ENCODE measurements at places on chromosomes 12 and 14.

DNA sequence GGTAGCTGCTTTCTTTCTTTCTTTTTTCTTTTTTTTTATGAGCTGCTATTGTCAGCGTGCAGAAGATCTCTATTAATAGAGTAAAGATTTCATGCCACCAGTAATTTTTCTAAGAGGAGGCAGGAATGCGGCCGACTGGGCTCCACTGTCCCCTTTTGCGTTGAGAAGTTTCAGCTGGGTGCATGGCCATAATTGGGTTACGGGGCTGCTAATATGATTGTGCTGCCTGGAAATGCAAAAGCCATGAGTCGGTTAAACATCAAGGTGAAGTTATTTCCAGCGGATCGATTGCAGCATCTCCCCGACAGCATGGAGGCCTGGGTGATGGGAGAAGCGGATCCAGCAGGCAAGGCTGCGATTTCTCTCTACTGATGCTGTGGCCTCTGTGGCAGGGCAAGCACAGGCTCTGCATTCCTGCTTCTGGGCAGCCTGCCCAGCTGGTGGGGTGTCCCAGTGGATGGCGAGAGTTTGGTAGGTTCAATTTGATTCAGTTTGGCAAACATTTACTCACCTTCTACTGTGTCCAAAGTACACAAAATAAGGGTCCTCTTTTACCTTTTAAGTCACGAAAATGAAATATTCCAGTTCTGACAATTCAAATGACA lies 54.4 kb upstream of the PRMT8 start:
- DNase-seq: no peak

- DNase-seq: no peak
Observed at GRCh38 chr12:62848418-62848817, 86.5 kb downstream of the PPM1H start.

DNA sequence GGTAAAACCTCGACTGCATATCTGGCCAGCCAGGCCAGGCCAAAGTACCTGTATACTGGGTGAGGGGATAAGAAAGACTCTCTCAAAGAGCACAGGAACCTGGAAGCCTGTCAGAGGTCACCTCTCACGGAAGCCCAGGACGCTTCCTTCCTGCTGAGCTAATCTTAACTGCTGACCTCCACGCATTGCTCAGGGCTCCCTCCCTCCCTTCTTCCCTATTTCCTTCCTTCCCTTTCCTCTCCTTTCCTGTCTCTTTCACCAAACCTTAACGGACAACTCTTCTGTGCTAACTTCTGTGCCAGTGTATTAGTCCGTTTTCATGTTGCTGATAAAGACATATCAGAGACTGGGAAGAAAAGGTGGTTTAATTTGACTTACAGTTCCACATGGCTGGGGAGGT lies 14.8 kb upstream of the RNASE10 start:
- no peak for DNase-seq

DNA sequence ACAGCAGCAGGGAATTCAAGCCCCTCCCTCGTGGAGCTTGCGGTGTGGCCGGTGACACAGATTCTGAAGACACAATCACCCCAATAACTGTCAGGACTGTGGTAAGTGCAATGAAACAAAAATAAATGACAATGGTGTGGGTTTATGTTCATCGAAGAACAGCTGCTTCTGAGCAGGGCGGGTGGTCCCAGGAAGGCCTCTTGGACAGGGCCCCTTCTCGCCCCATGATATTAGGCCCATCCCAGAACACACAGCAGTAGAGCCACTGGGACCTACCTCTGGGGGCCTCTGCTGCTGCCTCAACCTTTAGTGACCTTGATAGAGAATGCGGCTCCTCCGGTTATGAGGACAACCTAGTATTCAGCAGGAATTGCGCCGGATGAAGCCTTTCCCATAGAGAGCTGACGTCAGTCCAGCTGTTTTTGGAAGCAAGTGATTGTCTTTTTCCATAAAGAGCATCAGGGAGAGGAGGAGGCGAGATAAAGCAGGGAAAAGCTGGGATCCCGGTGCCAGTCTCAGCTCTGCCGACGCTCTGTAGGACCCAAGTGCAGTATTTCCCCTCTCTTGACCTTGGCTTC lies 84.1 kb upstream of the BCL11B start:
- DNase-seq: no peak

DNA sequence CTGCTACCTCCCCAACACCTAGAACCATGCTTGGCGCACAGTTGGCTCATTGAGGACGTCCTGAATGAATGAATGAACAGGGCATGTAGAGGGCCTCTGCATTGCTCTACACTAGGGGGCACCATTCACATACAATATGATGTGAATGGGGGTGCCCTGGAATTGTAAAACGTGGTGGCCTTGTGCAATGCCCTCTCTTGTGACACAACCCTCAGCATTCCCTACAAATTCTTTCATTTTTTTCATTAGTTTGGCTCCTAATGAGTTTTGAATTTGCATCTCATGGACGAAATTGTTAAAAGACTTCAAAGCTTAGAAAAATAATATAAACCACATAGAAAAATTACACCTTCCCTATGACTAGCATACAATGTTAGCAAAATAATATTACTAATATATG lies 2.3 kb upstream of the DIO2 start:
- DNase-seq: no peak

- peak; percentile 25 for DNase-seq
Observed at GRCh38 chr12:47078733-47079467, 521 bp upstream of the PCED1B start.

DNA sequence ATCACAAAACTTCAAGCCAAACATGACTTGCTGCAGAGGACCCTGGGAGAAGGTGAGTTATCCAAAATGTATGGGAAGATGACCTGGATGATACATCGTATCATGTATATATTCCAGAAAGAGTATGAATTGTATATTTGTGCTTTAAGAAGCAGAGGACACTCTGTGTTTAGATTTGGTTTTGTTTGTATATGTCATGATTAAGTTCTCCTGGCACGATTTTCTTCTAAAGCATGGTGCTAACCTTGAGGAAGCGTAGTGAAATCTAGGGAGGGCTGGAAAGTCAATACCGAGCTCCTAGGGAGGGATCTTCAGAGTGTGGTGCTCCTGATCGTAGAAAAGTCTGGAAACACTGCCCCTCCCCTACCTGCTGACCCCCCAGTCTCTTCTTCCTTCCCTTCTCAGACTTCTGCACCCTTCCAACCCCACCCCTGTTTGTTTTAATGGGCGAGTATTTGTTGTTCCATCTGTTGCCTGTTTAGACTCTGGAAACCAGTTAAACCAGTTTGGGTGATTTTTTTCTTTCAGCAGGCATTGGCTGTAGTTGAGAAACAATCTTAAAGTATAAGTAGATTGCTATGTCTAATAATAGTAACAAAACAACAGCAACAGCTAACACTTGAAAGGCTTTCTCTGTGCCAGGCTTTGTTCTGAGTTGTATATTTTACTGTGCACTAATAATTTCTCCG lies 141.6 kb downstream of the KICS2 start:
- no peak for DNase-seq

- no peak for DNase-seq
Observed at GRCh38 chr12:132866251-132866828, 21.1 kb downstream of the CHFR start.

DNA sequence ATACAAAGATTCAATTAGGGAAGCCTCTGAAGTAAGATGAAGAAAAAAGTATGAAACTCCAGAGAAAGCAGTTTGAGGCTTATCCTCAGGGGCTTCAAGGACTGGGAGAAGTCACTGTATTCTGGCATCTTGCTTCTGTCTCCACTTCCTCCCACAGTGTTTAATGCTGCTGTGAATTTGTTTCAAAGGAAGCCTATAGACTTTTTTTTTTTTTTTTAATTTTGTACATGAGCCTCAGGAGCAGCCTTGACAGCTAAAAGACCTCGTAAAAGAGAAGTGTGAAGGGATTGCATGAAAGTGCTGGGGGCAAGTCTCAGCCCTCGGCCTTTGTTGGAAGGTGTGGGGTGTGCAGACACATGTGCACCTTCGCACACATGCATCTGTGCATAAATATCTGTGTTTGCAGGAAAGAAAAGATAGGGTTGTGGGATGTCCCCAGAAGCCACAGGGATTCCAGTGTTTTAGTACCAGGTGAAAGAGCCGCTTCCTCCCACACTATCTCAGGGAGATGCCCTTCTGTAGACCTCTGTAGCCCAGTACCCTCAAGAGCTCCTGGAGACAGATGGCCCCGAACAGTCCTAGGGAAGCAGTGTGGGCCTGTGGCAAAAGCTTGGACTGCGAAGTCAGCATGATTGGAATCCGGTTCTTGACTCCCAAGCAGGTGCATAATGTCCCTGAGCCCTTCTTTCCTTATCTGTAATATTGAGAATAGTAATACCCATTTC lies 193.5 kb upstream of the BCL2L14 start:
- DNase-seq: no peak

GRCh38 chr14:99541211-99541610 lies 60.0 kb downstream of the CCNK start:
- no peak for DNase-seq

- DNase-seq: no peak
Observed at GRCh38 chr14:36477266-36477665, 42.8 kb downstream of the NKX2-1 start.

GRCh38 chr12:63968673-63969072 lies 124.2 kb downstream of the SRGAP1 start:
- DNase-seq: no peak

- no peak for DNase-seq
Observed at GRCh38 chr14:23766737-23767401, 130.7 kb downstream of the DHRS2 start.

GRCh38 chr12:51448618-51449256 lies 24.1 kb downstream of the SLC4A8 start:
- no peak for DNase-seq
